ENCODE measurements at places on chromosomes 6 and 20.

- no peak for DNase-seq
Measured at GRCh38 chr6:69664551-69664950, 132.3 kb downstream of the LMBRD1 start.

DNA sequence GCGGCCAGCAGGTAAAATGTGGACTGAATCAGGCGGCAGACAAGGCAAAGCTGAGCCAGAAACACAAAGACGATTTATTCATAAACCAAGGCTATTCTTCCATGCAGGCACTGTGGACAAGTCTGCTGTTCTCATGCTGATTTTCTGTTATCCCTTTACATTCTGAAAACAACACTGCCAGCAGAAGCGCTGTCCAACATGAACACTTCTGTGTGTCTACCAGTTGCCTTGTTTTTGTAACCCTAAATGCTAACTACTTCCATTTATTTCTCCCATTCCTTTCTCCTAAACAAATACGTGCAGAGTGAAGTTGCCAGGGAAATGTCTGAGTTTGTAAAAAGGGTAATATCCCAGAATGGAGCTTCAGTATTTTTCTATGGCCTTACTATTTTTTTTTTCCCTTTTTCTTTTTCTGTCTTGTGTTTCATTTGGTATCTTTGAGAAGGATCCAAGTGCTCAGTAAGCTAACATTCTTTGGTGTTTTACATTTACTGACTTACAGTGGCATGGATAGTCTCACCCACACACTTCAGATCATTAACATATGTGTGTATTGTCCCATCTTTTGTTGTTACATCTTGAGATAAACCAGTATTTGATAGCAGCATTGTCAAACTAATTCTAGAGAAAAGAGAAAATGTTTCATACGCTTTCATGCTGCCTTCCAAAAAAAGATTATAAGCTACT, 1308.9 kb upstream of the MAP3K7 start:
- no peak for DNase-seq

GRCh38 chr20:31641391-31641790, 3.7 kb downstream of the COX4I2 start:
- no peak for DNase-seq

DNA sequence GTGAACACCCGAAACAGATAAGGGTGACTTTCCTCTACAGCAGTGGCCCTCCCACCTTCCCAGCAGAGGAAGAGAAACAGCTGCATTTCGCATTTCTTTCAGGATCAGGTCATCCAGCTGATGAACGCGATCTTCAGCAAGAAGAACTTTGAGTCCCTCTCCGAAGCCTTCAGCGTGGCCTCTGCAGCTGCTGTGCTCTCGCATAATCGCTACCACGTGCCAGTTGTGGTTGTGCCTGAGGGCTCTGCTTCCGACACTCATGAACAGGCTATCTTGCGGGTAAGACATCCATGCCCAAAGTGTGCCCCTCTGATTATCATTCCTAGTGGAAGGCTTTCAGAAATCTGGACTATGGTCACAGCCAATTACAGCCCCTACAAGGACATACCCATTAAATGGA, 27.8 kb upstream of the MROH8 start:
- peak; percentile 15 for DNase-seq

DNA sequence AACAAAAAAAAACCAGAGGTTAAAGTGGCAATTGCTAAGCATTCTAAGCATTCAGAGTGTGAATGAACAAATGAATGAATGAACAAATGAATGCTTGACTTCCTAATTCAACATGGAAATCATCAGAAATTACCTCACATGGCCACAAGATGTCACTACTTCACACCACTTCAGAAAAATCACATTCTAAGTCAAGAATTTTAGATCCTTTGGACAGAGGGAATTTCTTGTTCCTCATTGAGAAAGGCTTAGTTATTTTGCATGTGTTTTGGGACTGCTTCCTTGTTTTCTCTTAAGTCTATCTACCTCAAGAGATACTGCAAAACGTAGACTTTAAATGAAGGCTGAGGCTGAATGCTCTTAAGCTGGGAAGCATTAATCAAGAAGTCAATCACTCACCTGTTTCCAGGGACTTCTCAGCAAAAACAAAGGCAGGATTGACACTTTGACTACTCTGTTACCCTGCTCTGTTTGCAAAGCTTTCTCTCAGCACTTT, 120.2 kb downstream of the MBOAT1 start:
- no peak for DNase-seq

DNA sequence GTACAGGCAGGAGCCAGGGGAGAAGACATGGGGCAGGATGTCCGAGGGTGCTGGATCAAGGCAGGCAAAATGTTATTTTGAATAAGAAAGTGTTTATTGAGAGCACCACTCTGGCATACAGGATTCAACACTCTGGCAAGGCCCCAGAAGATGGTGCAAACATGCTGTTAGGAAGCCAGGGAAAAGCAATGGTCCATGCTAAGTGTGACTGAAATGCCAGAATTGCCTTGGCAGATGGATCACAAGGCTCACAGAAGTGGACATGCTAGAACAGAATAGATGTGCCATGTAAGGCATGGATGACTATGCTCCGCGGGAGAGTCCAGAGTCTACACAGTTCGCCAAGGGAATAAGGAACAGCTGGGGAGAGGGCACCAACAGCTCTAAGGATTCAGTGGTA, 54.6 kb downstream of the QRSL1 start:
- DNase-seq = no peak

DNA sequence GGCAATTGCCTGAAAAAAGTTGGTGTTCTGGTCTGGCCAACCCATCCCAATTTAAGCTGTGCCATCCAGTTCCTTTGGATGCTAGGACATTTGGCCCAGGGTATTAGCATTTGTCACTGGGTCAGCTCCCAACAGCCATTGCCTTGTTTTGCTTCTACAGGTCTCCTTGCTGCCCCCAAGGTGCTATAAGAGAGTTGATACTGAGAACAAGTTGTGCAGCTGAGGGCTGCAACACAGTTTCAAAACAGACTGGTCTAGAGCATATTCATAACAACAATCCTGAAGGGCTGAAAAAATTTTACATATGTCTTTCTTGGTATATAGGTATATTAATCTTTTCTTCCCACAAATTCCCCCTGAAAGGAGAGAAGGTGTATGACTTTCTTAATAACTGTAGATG, 61.0 kb downstream of the LYRM4 start:
- no peak for DNase-seq

- no peak for DNase-seq
Measured at GRCh38 chr20:44435630-44436335, 39.9 kb upstream of the TTPAL start.

- peak; percentile 77 for DNase-seq
Measured at GRCh38 chr6:150528648-150529285, 70.9 kb upstream of the PLEKHG1 start.

GRCh38 chr6:157579467-157580031, 198.6 kb downstream of the ZDHHC14 start:
- DNase-seq = no peak

- DNase-seq = peak; percentile 71
Measured at GRCh38 chr6:105994118-105994590, 92.0 kb upstream of the PRDM1 start.

GRCh38 chr6:85810558-85810957, 167.9 kb upstream of the SYNCRIP start:
- no peak for DNase-seq

GRCh38 chr20:59938221-59938620, 1.9 kb downstream of the PPP1R3D start:
- no peak for DNase-seq

DNA sequence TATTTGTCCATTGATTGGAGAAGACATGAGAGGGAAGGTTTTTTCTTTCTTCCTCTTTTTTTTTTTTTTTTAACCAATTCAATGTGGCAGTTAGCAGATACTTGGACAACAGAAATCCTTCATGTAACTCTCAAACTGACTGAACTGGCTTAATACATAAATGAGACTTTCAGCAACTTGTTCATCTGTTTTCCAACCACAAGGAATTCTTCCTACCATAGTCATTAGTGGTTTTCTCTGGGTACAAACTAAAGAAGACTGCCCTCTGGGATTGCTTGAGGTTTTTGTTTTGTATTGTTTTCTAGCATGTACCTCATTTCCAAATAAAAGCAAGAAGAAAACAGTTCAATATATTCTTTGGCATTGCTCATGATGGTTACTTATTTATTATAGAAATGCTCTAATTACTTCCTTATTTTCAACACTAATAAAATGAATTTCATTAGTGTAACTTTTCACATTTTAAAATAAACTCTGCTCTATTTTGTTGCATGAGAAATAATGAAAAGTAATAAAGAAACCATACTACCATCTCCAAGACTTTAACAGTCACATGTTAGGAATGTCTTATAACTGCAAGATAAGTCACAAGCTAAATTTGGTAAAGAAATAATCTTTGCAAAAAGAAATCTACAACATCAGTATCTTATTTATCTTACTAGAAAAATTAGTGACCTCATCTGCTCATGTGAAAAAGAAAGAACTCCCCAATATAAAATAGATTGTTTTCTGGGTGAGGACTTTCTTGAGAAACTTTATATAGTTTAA, 52.0 kb downstream of the ME1 start:
- no peak for DNase-seq

DNA sequence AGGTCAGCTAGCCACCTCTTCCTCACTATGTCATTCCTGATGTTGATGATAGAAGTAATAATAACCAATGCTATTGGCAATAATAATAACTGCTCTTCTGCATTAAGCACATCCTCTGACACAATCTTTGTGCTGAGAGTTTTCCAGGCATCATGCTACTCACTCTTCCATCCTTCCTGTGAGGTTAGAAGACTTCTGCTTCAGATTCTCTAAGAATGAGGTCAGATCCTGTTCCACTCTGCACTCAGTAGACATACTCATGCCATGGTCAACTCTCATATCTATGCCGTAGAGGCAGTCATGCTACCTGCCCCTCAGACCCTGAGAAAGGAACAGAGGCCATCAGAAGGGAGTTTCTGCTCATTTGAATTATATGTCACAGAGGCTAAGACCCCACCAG, 98.1 kb upstream of the TOP1 start:
- DNase-seq = no peak

DNA sequence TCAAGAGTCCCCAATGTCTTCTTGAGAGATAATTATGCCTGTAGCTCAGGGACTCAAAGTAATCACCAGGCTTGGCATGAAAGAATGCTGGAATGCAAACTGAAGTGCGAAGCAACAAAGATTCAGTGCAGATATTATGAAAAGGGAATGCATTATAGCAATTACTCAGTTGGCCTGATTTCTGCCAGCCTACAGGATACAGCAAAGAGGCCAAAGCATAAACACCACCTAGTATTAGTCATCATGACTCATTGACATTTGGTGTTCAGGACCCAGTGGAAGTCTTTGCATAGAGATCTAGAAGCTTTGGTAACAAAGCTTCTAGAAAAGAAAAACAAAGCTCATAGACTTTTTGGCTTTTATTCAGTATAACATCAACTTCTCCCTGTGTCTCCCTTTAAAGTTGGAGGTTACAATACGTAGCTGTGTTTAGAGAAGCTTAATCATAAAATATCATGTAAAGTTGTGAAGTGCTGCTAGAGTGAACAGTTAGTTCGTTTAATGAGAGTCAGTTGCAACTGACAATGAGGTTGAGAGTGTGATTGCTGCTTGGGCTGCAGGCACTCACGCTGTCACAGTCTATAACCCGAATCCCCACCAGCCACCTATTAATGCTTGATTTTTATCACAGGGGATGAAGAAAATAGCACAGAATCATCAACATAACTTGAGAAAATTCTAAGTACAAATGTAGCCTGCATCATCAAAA, 932.7 kb downstream of the TFAP2A start:
- DNase-seq = no peak

DNA sequence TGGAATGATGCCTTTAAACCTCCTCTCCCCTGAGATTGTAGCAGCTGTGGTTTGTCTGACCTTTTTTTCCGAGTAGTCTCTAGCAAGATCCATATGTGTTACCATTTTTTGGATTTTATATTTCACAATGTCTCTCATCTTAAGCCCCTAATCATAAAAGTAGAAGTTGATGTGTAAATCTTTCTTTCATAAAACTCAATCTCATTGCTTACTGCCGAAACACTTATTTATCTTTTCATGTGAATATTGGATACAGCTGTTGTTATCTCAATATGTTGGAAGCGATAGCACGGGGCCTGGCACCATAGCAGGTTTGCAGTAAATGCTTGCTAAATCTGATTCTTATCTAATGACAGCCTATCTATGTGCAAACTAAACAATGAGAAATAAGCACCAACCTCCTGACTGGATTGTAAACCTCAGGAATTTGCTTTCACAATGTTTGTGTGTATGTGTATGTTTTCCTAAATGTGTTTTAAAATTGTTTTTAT, 14.2 kb downstream of the SMPDL3A start:
- DNase-seq = no peak

GRCh38 chr6:77638129-77638830, 14.6 kb upstream of the MEI4 start:
- DNase-seq = no peak

GRCh38 chr6:21033084-21033483, 498.8 kb downstream of the CDKAL1 start:
- no peak for DNase-seq

DNA sequence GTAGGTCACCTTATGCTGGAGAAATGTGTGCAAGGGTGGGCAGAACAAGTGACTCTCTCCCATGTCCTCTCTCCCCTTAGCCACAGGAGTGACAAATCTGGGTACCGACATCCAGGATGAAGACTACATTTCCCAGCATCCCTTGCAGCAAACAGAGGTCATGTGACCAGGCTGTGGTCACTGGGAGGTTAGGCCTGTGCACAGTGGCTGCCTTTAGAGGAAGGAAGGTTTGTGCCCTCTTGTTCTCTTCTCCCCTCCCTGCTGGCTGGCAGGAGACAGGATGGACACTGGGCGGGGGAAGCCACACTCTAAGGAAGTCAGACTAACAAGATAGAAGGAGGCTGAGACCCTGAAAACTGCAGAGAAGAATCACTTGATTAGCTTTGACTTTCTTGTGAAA, 360.2 kb downstream of the PREX1 start:
- DNase-seq = no peak

DNA sequence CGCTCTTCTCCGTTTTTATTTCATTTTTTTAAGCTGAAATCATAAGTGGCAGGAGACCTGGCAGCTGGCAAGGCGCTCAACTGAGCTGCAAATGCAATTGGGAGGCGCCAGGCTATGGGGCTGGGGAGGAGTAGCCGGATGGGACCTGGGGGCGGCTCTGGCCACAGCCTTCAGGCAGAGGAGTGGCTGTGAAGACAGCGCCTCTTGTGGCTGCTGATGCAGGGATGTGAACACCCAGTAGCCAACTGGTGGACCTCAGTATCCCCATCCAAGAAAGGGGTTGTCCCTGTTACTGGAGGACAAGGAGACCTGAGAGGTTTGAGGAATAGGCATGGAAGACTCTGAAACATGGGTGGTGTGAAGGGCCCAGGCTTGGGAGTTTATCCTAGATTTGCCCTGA, 12.6 kb downstream of the KCNK17 start:
- no peak for DNase-seq

DNA sequence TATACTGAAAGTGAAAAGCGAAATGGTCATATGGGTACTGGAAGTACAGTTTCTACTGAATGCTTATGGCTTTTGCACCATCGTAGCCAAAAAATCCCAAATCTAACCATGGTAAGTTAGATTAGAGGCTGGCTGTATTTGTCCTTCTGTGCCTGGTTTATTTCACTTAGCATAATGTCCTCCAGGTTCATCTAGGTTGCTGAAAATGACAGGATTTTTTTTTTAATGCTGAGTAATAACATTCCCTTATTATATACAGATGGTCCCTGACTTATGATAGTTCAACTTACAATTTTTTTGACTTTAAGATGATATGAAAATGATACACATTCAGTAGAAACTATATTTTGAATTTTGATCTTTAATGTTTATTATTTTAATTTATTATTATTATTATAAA, 7.6 kb downstream of the MYCT1 start:
- DNase-seq = no peak

- no peak for DNase-seq
Measured at GRCh38 chr6:10626154-10626741, 68.2 kb downstream of the C6orf52 start.

- peak; percentile 73 for DNase-seq
Measured at GRCh38 chr6:116564921-116565872, 6.1 kb upstream of the RWDD1 start.
